ENCODE measurements at places on chromosomes 16 and 17.

DNA sequence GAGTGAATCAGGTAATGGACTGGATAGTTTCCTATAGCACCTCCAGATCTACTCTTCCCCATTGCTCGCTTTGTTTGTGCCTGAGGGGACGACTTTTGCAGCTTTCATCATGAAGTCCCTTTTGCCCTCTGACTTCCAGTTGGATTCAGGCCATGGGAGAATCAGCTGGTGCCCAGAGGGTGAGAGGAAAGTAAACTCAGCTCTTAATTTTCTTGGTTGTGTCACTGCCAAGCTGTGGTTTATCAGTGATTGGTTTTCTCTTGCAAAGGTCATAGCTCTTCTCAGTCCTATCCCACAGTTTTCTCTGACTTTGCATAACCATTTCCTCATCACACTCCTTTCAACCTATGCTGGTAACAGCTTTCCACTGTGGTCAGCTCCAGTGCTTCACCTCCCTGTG is 200.1 kb downstream of the KCNJ2 start:
- no peak for DNase-seq

DNA sequence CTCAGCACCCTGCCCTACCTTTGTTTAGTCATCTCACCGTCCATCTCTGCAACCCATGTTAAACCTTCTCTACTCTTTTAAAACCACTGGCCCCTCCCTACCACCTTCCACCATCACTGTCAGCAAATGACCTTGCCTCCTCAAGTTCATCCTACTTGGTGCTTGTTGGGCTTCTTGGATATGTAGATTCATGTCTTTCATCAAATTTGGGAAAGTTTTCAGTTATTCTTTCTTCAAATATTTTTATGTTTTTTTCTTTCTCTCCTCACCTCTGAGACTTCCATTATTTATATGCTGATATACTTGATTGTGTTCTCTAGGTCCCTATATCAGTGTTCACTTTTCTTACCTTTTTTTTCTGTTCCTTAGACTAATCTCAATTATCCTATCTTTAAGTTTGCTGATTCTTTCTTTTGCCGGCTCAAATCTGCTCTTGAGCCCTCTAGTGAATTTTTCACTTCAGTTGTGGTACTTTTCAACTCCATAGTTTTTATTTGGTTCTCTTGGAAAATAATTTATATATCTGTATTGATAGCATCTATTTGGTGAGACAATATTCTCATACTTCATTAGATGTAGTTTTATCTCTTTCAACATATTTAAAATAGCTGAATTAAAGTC is 28.7 kb upstream of the ALDH3A2 start:
- no peak for DNase-seq

- no peak for DNase-seq
Measured at GRCh38 chr17:78647032-78647431, 69.8 kb upstream of the DNAH17 start.

DNA sequence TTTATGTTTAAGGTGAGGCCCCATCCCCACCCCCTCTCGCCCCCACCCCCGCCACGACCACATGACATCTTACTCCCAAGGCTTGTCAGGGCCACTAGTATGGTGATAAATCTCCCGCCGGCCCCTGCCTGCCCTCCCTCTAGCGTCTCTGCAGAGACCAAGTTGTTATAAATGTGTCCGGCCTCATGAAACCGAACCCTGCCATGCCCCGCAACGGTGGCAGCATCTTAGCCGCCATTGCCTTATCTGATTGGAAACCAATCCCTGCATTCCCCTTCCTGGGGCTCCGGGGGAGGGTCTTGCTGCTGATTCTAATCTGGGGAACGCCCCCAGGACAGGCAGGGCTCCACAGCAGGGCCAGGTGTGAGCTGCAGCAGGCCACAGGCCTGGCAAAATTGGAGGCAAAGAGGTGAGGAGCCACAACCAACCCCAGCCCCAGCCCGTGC is 352.4 kb downstream of the C16orf95 start:
- no peak for DNase-seq

DNA sequence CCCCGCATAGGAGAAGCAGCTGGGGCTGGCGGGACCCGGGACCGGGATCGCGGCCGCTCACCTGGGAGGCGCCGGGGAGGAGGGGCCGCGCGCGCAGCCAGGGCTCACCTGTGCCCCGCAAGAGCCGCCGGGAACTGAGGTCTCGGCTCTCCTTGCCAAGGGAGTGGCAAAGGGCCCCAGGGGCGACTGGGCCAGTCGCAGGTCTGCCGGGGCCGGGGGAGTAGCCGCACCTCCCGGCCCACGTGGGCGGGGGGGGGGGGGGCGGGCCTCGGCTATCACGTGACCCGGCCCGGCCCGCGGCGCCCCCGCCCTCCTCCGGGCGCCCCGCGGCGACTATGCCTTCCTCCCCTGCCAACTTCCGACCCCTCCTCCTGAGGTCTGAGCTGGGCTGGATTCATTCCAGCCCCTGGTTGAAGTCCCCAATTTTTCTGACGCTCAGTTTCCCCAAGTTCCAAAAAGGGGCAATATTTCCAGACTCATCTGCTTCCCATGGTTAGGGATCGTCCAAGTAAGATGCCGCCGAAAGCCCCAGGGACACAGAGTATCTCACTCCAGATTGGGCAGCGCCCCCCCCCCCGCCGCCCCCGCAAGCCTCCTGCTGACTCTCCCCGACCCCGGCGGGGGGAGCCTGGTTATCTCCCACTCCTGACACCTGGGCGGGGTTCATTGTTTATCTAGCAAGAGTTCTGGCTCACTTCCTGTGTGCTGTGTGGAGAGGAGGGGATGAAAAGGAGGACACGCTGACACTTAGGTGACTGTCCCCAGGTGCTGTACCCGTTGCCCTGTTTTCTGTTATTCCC is at the start of gene TMC6:
TMC6 (minus strand) TSS at position 205 of the 800 bp plus-strand sequence. CDS start 1,923 bp downstream, outside the sequence.
- DNase-seq: no peak

- DNase-seq: no peak
Measured at GRCh38 chr17:66915204-66915611, 49.3 kb upstream of the CACNG4 start.

- DNase-seq: no peak
Measured at GRCh38 chr16:55605754-55606336, 39.4 kb downstream of the CAPNS2 start.

- DNase-seq: no peak
Measured at GRCh38 chr16:14523632-14524031, 106.4 kb downstream of the PARN start.

- no peak for DNase-seq
Measured at GRCh38 chr17:6843241-6843880, 11.8 kb upstream of the TEKT1 start.

GRCh38 chr16:4679850-4680636 is 13.3 kb upstream of the NUDT16L1 start:
- peak; percentile 57 for DNase-seq

DNA sequence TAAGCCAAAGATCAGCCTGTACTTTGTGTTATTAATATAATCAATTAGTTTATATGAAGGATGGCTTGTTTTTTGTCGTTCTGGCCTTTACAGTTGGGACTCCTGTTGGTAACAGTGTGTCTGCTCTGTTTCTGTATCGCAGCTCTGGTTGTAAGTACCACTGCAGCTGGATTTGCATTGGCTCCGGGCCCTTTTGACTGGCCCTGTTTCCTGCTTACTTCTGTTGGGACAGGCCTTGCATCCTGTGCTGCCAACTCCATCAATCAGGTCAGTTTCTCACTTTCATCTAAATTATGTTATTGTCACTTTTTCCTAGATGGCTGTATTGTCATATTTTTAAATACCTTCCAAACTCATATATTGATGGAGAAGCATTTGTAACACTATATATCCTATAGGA is 32.7 kb downstream of the COX10 start:
- DNase-seq: no peak

- DNase-seq: peak; percentile 82
Measured at GRCh38 chr17:43673516-43674323, 12.0 kb upstream of the MEOX1 start.

DNA sequence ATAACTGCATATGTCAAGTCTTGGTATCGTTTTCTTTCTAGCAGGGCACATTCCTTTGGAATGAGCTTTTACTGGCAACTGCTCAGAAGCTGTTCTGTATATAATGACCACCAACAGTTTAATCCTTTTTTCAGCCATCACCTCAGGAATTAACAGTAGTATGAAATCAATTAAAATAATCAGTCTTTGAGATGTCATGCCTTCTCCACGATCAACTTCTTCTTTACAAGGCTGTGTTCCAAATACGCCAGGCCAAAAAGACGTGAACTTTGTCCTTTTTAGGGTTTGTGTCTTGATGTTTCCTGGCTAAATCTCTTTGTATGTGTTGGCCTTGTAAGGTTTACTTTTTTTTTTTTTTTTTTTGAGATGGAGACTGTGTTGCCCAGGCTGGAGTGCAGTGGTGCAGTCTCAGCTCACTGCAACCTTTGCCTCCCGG is 54.9 kb downstream of the ABCC1 start:
- no peak for DNase-seq

- peak; percentile 65 for DNase-seq
Measured at GRCh38 chr17:66541461-66542128, 239.2 kb downstream of the PRKCA start.

- DNase-seq: peak; percentile 94
Measured at GRCh38 chr17:71975331-71975801, 145.5 kb upstream of the SOX9 start.

DNA sequence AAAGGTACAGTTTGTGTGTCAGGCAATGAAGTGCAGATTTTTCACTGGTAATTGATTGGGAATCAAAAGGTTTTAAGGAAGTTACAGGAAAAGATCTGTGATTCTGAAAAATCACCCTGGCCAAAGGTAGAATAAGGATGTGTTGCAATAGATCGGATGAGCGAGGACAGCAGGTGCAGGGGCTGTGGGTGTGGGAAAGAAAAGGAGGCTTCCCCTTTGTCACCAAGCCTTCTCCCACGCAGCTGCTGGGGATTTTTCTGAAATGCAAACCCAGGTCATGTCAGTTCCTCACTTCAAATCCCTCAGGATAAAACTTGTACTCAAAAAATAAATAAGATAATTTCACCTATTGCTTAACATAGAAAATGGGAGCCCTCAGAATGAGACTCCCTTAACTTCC is 47.9 kb upstream of the ARHGAP17 start:
- no peak for DNase-seq

DNA sequence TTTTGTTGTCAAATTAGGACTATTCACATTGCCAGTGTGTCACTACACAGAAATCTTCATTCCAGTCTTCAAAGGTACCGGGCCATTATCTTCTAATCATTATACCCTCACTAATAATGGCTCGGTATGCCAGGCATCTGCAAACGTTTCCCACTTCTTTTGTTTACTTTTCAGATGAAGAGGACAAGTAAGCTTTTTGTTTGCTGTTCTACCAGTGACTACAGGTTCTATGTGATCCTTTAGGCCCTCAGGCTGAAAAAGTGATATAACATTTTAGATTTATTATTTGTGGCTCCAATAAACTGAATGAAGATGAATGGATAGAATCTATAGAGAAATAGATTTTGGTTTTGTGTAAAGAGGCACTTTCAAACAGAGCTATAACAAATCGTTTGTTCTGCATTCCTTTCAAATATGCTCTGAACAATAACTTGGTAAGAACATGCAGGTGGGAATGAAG is 403 bp upstream of the KRTAP3-1 start:
- no peak for DNase-seq

DNA sequence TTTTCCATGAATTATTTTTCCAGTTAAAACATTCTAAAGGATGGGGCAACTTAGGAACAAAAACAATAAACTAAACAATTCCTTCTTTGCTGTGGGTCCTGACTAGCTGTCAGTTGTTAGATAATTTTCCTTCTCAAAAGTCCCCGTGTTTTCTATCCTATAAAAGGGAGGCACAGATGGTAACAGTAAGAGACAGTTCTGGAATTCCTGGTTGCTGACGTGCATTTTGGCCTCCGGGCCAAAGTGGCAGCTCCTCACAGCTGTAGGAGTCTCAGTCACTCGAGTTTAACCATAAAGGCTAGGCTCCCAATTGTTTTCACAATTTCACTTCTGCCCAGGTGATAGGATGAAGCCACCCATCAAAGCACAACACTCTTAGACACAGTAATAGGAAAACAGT is 77.0 kb upstream of the ZNF423 start:
- DNase-seq: peak; percentile 80

GRCh38 chr17:27379888-27380533 is 76.2 kb upstream of the KSR1 start:
- DNase-seq: peak; percentile 79

GRCh38 chr17:82041144-82041814 is 3.8 kb upstream of the DCXR start:
- no peak for DNase-seq

All from right hindlimb (tissue), 1 donor.